ENCODE measurements at places on chromosomes 5 and 9.

DNA sequence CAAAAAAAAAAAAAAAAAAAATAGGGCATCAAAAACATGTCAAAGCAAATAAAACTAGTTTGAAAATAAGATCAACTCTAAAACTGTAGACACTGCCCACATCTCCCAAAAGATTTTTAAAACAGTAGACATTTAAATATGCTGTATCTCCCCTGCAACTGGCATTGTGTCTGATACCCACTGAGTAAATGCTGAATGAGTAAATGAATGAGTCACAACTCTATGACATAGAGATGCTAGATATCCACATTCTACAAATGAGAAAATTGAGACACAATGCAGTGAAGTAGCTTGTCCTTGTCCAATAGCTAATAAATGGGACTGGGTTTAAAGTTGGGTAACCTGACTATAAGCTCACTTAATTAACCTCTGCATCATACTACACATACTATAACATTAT is 14.1 kb upstream of the MAP1B start:
- DNase-seq, result peak; percentile 58

DNA sequence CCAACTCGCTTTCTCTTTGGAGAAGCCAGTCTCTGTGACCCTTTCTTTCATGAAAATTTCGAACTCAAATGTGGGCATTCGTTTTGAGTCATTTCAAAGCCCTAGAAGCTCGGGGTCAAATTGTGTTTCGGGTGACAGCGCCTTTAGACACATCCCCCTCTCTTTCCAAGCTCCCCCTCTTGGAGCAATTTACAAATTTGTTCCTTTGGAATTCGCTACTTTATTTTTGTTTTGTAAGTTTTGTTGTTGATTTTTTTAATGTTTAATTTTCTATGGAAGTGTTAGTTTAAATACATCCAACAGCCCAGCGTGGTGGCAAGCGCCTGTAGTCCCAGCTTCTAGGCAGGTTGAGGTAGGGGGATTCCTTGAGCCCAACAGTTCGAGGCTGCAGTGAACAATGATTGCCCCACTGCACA is 4.6 kb upstream of the BARX1 start:
- no peak for DNase-seq

DNA sequence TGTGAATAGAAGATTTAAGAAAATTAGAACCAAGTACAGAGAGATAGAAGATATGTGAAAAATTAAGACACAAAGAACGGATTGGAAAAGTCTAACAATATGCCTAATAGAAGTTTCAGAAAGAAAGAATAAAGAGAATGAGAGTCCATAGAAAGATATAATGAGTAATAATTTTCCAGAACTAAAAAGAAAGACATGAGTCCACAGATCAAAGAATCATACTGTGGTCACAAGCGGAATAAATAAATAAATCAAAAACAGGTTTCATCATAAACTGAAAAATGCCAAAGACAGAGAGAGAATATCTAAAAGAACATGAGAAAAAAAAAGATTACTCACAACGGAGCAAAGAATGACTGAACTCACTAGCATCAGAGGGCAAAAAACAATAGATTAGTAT is 32.9 kb downstream of the FEM1C start:
- DNase-seq, result no peak

- no peak for DNase-seq
Measured at GRCh38 chr5:38728029-38728428, 117.8 kb upstream of the OSMR start.

DNA sequence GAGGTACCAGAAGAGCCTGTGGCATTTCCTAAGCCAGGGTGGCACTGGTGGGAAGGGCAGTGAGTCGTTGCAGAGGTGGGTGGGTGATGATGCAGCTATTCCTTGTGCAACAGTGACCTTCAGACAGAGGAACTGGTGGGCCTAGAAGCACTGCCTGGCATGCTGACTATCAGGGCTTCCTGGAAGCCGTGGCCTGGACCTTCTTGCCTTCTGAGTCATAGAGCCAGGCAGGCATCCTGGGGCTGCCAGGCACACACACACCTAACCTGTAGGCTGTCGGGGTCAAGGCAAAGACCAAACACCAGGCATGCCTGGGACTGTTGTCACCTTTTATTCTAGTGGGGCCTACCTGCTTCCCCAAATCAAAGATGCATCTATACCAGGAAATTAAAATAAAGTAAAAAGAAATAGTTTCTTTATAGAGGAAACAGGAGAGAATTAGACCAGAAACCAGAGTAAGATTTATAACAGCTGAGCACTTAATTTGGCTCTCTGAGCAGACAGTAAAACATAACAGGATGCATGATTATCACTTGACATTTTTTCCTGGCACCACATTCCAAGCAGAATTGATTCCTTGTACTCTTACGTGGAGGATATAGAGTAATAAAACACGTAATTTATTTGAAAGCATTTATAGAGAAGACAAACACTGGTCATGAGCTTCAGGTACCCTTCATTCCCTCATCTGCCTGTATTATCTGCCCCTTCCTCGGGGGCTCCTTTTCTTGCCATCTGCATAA is 25.1 kb downstream of the NANS start:
- peak; percentile 85 for DNase-seq

GRCh38 chr5:91727463-91727862 is 344.3 kb upstream of the ARRDC3 start:
- DNase-seq, result no peak

DNA sequence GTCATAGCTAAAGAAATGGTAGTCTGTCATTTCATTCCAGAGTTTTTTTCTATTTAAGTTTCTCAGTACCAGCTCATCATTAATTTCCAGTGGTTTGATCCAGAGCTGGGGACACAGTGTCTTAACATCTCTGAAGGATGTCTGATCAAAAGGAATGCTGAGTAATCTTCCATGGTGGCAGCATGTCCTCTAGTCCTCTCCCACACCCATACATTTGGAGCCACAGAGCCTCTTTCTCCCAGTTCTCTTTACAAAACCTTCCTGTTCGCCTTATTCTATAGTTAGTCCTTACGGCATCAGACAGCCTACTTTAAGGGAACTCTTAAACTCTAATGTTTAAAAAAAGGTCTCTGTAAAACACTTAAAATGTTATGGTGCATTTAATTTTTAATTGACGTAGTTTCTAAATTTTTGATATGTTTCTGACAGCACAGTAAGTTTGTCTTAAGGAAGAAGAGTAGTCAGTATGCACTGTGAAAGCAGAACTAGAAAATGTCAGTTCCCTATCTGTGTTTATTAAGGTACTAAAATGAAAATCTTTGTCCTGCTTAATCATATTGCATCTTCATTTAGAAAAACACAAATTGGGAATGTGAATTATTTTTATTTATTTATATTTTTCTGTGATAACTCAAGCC is 96.8 kb downstream of the INIP start:
- DNase-seq, result no peak

GRCh38 chr5:106649031-106649430 is 1021.7 kb downstream of the EFNA5 start:
- no peak for DNase-seq

GRCh38 chr5:9455826-9456434 is 89.9 kb downstream of the SEMA5A start:
- DNase-seq, result no peak

GRCh38 chr5:10030219-10030831 is 219.4 kb downstream of the ATPSCKMT start:
- peak; percentile 63 for DNase-seq

- DNase-seq, result peak; percentile 86
Measured at GRCh38 chr5:139262742-139263445, 30.6 kb upstream of the MATR3 start.

DNA sequence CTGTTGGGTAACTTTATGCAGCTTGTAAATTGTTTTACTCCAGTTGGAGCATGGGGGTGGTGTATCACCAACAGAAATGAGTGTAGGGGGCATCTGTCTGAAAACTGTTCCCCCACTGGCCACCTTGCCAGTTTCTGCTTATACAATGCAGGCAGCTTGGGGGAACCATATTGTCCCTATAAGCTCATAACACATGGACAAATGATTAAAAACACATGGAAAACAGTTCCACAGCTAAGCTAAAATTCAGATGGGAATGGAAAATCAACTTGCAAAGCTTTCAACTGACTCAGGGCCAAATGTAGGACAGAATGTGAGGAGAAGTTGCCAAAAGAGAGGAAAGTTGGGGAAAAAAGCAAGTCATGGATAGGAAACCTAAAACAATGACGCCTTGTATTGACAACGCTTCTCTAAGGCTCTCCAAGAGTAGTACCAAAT is 7.9 kb upstream of the CER1 start:
- no peak for DNase-seq

- DNase-seq, result no peak
Measured at GRCh38 chr9:16625161-16625631, 245.3 kb downstream of the BNC2 start.

DNA sequence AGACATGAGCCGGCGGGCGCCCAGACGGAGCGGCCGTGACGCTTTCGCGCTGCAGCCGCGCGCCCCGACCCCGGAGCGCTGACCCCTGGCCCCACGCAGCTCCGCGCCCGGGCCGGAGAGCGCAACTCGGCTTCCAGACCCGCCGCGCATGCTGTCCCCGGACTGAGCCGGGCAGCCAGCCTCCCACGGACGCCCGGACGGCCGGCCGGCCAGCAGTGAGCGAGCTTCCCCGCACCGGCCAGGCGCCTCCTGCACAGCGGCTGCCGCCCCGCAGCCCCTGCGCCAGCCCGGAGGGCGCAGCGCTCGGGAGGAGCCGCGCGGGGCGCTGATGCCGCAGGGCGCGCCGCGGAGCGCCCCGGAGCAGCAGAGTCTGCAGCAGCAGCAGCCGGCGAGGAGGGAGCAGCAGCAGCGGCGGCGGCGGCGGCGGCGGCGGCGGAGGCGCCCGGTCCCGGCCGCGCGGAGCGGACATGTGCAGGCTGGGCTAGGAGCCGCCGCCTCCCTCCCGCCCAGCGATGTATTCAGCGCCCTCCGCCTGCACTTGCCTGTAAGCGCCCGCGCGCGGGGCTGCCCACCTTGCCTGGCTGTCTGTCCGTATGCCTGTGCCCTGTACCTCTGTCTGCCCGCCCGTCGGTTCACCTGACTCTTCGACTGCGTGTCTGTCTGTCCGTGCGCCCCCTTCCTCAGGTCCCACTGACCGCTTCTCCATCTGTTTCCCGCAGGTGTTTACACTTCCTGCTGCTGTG is 412 bp downstream of the FGF18 start:
- no peak for DNase-seq

DNA sequence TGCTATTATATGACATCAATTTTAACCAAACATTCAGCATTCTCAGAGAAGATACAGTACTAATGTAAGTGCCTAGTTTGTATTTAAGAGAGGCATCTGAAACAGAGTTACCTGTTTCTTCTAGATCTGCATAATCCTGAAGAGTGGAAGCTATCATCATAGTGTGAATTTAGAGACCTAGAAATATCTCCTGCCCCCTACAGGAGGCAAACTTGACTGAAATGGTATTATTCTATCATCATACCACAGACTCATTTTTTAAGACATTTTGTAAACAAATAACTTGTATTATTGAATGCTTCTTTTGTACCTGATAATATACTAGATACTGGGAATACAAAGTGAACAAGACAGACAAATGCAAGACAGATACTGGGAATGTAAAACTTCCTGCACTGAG is 216.8 kb upstream of the RPS23 start:
- DNase-seq, result peak; percentile 40

DNA sequence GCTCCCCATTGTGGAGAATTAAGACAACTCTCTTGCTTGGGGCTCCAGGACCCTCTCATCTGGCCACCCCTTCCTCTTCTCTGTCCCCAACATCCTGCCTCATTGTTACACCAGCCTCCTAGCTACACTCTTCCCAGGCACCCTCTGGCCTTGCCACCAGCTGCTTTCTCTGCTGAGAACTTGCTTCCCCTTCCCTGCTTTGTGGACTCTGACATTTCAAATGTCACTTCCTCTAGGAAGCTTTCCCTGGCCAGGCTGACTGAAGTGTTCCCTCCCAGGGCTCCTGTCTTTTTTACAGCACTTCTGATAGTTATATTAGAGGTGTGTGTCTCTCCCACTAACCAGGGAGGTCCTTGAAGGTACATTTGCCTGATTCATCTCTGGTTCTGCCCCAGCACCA is 194.0 kb upstream of the KLF4 start:
- DNase-seq, result no peak

DNA sequence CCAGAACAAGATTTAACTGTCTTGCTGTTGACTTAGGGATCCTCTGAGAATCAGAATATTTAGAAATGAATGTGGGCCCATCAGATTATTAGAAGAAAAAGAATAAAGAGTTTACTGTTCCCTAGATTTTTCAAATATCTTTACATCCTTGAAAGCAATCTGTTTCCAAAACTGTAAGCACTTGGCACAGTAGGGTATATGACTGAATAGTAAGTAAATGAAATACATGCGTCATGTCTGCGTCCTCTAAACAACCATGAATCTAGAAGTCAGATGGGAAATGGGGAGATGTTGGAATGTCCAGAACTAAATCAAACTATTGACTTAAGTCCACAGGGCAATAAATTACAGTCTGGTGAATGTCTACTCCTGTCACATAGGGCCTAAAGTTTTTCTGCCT is 26.1 kb downstream of the TTC23L start:
- DNase-seq, result no peak

Measured in amniotic epithelial cell (primary cell).